T follicular helper cell (primary cell): ENCODE measurements at places on chromosomes 3 and 15.
A peak's percentile ranks its signal among the peaks of the same experiment; 100 is the strongest.

DNA sequence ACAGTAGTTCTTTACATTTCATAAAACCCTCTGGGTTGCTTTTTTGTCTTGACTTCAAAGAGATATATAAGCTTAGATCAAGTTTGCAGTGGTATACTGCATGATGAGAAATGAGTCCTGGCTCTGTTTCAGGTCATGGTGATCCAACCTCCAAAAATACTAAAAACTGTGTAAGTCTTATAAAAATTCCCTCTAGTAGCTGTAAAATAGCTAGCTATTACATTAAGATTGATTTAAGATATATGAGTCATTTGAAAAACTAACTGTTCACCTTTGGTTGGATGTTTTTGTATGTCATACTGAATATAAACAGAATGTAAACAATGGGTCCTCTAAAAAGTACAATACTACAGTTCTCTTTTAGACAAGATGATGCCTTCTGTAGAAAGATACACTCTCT lies 879.2 kb downstream of the ROBO1 start:
- DNase-seq: no peak

- DNase-seq: no peak
These were observed 191.9 kb upstream of the LINGO1 start for GRCh38 chr15:77824361-77825251.

GRCh38 chr3:101074518-101074917 lies 81.3 kb upstream of the ABI3BP start:
- DNase-seq: no peak

DNA sequence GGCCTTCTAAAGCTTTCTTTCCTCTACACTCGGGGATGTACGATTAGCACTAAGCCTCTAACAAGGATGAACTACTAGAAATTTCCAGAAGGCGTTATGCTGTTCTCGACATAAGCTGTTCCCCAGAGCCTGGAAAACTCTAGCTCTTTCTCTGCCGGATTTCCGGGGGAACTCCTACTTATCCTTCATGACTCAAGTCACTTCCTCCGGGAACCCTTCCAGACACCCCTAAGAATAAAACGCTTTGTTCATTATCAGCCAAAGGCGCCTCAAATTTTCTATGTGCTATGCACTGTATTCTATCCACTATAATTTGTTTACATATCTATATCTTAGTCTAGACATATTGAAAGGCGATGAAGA lies 455 bp upstream of the SNAP23 start:
- DNase-seq: no peak

DNA sequence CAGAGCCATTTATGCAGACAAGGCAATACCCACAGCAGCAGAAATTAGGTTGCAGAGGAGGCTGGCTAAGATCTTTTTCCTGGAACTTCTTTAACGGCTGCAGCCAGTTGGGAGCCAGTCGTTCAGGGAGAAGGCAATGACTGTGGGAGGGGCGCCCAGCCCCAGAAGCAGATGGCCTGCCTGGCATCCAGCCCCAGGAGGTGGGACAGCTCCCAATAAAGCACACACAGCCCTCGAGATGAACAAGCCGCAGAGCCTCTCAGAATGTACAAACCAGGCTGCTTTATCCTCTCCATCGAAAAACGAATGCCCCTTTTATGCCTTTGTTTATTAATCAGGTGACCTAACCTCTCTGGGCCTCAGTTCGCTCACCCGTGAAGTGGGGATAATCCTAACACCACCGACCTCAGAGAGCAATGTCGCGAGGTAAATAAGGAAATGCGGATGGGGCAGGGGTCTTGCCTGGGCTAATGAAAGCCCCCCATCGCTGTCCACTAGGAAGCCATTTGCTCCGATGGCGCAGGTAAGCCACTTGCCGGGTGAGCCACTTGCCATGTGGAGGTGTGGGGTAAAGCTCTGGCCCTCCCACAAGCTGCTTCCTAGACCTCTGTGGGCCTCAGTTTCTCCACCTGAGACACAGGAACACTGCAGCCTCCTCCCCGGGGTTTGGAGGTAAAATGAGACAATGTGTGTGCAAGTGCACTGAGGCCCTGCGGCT lies 35.8 kb downstream of the MGLL start:
- no peak for DNase-seq

DNA sequence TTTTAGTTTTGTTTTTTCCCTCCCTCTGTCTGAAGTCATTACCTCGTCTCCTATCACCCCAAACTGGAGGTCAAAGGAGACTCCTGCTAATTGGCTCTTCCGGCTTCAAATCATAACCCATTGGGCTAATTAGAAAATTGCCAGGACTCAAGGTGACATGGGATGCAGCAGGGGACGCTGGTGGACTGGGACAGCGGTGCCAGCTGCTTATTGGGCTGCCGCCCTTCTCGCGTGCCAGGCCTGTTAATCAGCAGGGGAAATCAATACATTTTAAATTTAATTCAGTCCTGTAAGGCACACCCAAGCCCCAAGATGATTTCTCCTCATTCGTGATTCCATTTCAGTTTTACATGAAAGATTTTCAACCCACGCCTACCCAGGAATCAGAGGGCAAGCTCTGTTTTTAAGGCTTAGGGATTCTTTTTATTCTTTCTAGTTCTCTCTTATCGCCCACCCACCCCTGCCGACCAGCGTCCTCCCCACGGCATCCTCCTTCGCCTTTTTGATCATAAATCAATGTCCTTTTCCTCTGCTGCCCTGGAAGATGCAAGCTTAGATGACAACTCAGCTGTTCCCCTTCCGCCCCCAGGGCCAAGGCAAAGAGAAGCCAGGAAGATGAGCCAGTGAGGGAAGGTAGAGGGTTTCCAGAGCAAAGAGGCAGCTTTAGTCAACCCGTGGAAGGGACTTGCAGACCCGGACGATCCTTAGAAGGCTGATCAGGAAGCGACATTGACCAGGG lies 329.6 kb downstream of the UACA start:
- no peak for DNase-seq

GRCh38 chr3:44954962-44955361 lies 21.0 kb downstream of the ZDHHC3 start:
- no peak for DNase-seq

DNA sequence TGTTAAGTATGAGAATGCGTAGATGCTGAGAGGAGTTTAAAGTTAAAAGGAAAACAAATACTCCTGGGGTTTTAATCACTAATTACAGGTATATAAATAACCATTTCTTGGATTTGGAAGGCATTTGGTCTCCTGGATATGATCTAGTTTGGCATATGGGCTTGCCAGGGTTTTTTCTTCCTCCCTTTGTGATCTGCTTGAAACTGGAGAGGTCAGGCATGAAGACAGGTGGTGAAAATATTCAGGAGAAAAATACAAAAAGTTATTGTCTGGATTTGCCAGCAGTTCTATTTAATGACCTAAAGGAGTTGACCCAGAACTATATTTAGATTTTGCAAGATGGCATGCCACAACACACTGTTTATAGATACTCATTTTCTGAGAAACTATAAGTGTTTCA lies 136.3 kb downstream of the DIPK2A start:
- DNase-seq: no peak

DNA sequence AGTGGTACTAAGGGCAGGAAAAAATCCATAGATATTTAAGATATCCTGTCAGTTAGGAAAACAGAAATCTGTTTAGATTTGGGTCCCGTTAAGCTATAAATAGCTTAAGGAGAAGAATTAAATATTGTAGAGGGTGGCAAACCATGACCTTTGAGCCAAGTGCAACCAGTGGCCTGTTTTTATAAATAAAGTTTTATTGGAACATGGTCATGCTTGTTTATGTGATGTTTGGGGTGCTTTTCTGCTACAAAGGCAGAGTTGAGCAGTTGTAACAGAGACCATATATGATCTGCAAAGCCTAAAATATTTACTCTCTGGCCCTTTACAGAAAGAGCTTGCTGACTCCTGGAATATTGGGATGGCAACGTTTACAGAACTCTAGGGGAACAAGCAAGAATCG lies 66.3 kb downstream of the SQOR start:
- no peak for DNase-seq

DNA sequence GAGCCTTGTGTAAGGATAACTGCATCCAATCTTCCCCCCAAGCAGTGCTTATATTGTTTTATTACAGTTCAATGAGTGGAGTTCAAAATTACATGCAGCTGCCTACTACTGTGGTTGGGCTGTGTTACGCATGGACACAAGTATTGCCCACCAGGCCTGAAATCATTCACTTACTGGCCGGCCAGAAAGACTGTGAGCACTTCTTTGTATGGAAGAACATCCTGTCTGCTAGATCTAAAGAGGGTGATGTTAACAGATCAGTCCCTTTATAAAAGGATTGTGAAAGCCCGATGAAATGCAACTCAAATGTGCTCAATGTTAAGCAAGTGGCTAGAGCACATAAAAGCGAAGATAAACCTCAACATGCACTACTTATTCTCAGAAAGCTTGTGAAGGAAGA lies 132.5 kb downstream of the FOXP1 start:
- no peak for DNase-seq

- DNase-seq: peak; percentile 1
These were observed 942 bp downstream of the ELP6 start for GRCh38 chr3:47512416-47513124.

GRCh38 chr3:123634149-123635051 lies 49.5 kb upstream of the HACD2 start:
- DNase-seq: no peak

GRCh38 chr3:11306817-11307589 lies 34.8 kb downstream of the ATG7 start:
- DNase-seq: no peak

DNA sequence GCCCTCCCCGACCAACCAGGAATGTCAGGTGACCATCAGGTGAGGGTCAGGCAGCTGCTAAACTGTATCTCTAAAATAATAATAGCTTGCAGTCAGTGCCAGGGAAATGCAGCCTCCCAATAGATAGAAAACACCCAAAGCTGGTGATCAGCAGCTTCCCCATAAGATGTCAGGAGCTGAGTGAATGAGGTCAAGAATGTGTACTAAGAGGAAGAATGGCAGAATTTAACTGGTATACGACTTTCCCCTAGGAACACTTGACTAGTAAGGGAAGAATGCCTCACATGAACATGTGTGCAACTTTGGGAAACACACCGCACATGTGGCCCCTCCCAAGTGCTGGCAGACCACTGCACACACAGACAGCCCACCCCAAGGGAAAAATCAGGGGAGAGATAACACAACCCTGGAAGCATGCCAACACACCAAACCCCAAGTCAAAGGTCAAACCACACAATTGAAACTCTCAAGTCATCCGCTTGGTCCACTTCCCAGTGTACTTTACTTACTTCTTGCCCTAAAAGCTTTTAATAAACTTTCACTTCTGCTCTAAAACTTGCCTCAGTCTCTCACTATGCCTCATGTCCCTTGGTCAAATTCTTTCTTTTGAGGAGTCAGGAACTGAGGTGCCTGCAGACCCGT lies 806.5 kb downstream of the OTOL1 start:
- no peak for DNase-seq

GRCh38 chr3:41202075-41202833 lies 2.9 kb downstream of the CTNNB1 start:
- no peak for DNase-seq

GRCh38 chr15:30010746-30011145 lies 72.0 kb upstream of the GOLGA8J start:
- no peak for DNase-seq

- no peak for DNase-seq
These were observed 397.5 kb upstream of the ATP10A start for GRCh38 chr15:26260517-26261133.

- no peak for DNase-seq
These were observed 483.9 kb upstream of the TBL1XR1 start for GRCh38 chr3:177681156-177681555.

DNA sequence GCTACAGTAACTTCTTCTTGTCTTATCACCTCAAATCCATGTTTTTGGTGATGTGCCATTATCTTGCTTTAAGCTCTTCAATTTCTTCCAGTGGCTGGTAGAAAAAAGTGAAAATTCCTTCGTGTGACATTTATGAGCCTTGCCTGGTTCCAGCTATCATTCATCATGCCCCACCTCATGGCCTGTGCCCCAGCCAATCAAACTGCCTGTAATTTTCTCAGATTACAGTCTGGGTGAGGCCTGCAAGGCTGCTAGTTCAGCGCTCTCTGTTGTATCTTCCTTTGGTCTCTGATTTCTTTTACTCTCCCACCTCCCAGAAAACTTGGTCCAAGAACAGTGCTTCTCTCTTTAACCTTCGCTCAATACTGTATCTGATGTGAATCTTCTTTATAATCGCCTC lies 249.3 kb upstream of the ZNF717 start:
- no peak for DNase-seq

- DNase-seq: no peak
These were observed 77.2 kb downstream of the CD200R1L start for GRCh38 chr3:112769286-112769978.

- DNase-seq: no peak
These were observed 17.1 kb upstream of the ITPKA start for GRCh38 chr15:41476416-41477048.

- DNase-seq: no peak
These were observed 632.2 kb downstream of the FOXP1 start for GRCh38 chr3:70951316-70951715.

GRCh38 chr3:41060106-41060505 lies 139.2 kb upstream of the CTNNB1 start:
- DNase-seq: no peak

DNA sequence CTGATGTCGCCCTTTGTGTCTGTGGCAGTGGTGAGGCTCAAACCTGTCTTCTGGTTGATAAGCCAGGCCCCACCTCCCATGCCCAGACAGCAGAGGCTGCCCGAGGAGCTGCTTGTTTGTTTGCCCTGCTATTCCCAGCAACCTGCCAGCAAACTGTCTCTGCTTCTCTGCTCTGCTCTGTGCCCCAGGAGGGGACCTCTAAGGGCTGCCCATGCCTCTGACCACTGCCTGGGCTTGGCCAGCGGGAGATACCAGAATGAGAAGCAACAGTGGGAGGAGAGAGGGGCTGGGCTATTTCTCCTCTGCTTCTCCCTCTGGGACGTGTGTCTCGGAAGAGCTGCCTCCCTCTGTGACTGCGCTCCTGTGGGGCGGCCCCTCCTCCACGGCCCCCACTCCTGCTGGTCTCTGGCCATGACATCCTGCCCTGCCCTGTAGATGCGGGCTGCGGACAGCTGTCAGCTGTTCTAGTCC lies 213.1 kb downstream of the RPLP1 start:
- no peak for DNase-seq

GRCh38 chr15:58556028-58556361 lies 124.2 kb downstream of the LIPC start:
- no peak for DNase-seq

GRCh38 chr3:46921871-46922271 lies 44.4 kb downstream of the PTH1R start:
- no peak for DNase-seq

- DNase-seq: no peak
These were observed 158.6 kb downstream of the UACA start for GRCh38 chr15:70604666-70605315.
